ENCODE measurements at places on chromosomes 12 and 14. TPM values are rescaled to one million over a fixed set of nuclear protein-coding genes. Genes with fewer than 3 reads are reported as not detected.

DNA sequence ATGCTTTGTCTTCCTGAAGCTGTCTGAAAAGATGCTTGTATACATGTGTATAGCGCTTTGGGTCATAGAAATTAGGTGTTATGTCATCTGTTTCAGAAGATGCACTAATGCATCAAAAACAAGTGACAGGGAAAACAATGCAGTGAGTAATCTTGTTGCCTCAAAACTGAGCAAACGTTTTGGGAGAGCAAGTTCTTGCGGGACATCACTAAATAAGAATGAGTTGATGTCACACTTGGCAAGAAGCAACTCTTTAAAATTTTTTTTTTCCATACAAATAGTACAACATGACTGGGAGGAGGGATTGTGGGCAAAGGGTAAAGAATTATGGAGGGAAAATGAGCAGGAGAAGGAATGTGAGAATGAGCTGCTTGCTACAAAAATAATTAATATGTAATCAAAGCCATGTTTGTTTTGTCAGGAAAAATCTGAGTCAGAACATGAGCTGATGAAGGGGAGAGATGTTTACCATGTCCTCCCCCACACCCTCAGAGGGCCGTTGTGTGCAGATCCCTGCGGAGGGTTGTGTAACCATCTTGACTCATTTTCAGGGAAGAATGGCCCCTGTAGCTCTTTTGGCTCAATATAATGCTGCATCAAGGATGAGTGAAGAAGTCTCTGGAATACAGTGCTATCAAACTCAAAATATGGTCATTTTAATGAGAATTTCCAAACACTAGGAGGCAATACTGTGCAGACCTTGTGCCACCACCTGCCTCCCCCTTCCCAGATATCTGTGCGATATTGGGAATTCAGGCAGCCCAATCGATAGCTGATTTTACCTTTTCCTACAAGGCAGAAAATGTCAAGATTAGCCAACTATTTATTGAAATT, 41.4 kb downstream of the BORCS5 start:
- DNase-seq: peak; percentile 26

DNA sequence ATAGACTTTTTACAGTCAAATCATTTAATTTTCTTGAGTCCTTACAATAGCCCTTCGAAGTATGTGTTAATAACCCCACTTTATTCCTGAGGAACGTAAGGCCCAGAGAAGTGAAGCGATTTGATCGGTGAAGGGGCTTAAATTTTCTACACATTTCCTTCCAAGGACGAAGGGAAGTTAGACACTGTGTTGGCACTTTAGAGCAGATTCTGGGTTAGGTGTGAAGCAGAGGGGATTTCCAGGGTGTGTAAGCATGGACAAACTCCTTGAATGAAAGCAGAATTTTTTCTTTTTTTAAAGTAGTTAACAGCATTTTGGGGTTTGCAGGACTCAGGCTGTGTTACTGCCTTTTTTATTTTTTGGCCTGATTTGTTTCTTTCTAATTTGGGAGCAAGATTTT, 38.9 kb downstream of the PRORP start:
- DNase-seq: no peak

GRCh38 chr14:23366426-23366921, 1.5 kb upstream of the EFS start:
- DNase-seq: peak; percentile 81

- DNase-seq: no peak
Observed at GRCh38 chr14:87952307-87953094, 40.5 kb downstream of the GALC start.

GRCh38 chr12:12240662-12241340, 26.0 kb downstream of the LRP6 start:
- no peak for DNase-seq

DNA sequence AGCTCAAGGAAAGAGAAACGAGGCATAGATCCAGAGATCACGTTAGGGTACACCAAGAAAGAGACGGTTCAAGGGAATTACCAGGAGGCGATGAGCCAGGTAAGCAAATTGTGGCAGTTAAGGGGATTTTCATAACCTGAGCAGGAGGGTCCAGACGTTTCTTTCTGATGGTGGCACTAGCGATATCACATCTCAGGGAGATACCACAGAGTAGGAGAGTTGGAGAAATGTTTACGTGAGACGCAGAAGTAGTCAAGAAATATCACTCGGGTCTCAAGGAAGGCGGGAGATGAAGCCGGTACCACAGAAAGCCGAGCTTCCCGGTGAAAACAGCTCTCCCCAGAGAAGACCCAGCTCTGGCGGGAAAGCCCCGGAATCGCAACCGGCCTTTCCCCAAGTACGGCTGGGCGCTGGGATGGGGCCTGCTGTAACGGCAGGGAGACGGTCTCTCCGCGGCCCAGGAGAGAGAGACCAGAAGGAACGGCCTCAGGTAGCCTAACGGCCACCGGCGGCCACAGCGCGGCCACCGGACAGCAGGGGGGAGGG, 485 bp downstream of the SENP1 start:
- no peak for DNase-seq

Gene CABP1
- 4.9 TPM for total RNA-seq

Gene CLEC7A
- 4.5 TPM for total RNA-seq

Gene KCTD10
- 34.2 TPM for total RNA-seq

All from urinary bladder (tissue), 4 donors.